ENCODE measurements at places on chromosomes 6 and 20.

- DNase-seq: no peak
Measured at GRCh38 chr20:38730167-38730988, 6.1 kb downstream of the SLC32A1 start.

DNA sequence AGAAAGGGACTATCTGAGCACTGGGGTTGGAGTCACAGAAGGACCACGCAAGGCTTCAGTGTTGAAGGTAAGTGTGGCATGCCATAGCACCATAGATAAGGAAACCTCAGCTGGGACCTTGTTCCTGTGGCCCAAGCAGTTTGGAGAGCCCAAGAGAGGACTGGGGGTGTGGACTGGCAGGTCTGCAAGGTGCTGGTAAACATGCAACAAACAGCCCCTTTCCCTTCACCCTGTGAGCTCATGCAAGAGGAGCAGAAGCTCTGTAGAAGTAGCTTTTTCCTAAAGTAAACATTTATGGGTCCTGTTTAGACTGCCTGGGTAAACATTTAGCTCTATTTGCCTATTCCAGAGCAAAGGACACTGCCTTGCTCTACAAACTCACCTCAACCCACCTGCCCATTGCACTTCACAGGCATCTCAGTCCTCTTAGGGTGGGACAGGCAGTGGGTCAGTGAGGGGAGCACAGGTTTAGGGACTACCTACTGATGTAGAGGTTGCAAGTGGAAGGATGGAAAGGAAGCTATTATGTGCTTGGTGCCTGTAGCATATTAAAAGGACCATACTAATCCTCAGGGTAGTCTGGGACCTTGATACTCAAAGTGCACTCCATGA, 12.0 kb downstream of the ZSCAN31 start:
- DNase-seq: no peak

DNA sequence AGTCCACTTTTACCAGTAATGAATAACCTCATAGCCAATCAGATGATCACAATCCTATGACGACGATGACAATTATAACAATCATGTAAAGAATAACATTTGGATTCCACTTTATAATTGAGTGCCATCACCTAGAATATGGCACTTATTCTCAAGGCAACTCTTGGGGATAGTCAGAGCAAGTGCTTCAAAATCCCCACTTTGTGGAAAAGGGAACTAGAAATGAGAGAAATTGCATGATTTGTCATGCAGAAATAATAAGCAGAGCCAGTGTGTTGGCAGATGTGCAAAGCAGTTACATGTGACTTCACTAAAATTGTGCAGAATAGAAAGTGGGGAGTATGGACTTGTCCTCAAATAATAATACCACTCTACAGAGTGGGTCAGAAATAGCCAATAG, 41.3 kb downstream of the FRK start:
- no peak for DNase-seq

- DNase-seq: no peak
Measured at GRCh38 chr20:24337069-24337468, 132.4 kb upstream of the SYNDIG1 start.

DNA sequence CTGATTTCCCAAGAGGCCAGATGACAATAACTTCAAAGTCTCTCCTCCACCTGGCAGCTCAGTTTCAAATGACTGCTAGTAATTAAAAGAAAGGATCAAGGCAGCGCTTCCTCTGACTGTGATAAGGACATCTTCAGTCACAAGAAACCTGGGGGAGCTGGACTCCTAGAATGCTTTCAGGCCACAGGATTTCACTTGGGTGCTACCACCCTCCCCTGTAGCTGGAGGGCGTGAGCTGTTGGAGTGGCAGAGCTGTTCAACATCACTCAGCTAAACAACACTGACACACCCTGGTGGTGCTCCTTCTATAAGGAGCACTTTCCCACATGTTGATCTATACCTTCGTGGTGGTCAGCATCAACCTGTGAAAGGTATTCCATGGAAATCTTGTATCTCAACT, 2.2 kb upstream of the CNR1 start:
- no peak for DNase-seq

DNA sequence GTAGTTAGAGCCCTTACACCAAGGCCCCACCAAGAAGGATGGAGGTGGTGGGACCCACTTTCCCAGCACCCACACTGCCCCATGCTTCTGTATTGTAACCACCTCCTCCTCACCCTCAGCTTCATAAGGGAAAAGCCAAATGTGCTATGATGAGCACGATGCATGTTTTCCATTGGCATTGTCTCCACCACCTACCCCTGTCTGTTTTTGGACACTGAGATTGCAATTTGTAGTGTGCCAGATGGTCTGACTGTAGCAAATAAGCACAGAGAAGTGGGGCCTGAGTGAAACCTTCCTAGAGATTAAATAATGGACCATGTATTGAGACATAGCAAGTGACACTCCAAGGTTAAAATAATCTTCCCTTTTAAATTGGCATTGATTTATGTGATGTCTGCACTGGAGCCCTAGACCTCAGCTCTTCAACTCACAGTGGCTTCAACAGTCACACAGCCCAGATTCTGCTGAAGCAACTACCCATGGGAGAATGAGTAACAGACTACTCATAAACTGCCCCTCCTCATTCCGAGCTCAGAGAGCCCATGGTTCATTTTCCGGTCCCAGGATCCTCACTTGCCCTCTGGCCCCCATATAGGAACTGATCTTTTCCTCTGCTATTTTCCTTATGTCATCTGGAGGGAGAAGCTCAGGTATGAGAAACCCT, 177.9 kb downstream of the COL9A1 start:
- no peak for DNase-seq

DNA sequence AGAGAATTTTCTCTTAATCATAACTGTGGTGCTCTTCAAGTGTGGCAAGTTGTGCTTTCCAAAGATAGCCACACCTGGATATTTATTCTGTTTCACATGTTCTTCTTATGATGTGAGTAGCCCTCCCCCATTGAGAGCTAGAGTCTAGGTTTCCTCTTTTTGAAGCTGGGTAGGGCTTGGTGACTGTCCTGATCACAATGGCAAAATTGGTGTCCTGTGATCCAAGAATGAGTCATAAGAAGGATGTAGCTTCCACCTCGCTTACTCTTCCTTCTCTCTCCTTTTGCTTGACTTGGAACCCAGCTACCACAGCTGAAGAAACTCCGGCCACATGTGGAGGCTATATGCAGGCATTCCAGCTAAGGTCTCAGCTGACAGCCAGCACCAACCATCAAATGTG, 7.4 kb upstream of the IGF2R start:
- no peak for DNase-seq

DNA sequence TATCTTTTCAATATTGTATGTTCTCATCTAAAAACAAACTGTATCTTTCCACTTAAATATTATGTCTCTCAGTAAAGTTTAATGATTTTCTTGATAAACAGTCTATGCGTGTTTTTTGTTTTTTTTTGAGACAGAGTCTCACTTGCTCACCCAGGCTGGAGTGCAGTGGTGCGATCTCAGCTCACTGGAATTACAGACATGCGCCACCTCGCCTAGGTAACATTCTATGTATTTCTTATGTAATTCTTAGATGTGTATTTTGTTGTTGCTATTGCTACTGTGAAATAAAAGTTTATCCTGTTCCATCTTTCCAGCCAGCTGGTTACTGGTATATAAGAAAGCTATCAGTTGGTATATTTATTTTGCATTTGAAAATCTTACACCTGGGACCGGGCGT, 29.4 kb downstream of the ABHD12 start:
- DNase-seq: no peak

DNA sequence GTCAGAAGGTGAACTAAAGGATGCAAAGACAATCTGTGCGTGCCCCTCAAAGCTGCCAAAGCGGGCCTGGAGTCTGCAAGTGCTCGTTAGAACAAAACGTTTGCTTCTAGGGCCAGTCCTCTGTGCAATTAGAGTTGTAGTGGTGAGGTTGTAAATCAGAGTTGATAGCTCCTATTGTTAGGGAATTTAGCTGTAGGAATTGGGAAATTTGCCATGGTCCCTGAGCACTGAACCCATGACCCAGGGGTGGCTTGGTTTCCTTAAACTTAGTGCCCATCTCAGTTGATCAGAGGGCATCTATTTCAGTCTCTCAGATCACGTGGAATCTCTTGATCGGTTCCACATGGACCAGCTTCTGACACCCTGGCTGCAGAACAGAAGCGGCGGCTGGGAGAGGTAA, 18.8 kb upstream of the RPS6KA2 start:
- DNase-seq: no peak

DNA sequence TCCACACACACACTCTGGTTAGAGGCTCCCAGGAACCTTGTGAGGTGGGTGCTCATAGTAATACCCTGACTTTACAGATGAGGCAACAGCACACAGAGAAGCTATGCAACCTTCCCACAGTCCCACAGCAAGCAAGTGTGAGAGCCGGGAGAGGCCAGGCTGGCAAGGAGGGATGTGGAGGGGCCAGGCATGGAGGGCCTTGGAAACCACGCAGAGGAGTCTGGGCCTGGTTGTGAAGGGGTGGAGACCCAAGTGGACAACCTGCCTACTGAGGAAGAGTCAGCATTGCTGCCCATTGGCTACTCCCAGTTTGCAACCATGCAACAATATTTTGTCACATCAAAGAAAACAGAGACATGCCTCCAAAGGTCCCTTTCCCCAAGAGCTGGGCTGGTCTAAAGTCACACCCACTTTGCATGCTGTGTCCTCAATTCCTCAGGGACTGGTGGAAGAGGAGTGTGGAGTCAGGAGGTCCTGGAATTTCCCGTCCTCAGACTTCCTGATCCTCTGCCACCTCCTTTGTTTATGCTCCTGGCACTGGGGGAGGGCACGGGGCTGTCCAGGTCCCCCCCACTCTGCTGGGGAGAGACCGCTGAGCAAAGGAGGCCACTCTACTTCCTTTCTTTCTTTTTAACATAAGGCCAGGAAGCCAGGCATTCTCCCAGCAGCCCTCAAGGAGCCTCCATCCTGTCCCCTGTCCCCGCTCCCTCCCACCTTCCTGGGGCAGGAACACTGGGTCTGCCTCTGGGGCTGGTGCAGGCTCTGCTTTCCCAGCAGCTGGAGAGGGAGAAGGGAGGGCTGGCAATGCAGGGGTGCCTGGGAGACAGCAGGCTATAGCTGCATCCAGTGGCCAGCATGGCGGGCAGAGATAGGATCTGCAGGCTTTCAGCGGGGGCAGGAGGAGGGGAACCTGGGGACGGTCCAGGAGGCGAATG, 68.3 kb downstream of the NOL4L start:
- no peak for DNase-seq

DNA sequence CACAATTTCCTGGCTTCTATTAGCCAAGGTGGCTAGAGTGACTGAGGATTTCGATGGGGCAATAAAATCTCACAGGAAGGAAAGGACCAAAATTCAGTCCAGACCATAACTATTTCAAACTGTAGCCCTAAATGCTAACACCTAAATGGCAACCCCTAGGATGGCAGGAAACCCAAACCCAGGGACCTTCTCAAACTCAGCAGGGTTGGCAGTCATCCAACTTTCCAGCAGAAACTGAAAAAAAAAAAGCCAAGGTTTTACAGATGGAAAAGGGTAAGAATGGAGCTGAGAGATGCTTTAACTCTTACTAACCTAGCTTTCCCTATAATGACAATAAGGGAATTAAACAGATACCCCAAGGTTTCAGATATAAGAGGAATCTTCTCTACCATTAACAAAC, 10.5 kb downstream of the IBTK start:
- DNase-seq: no peak

DNA sequence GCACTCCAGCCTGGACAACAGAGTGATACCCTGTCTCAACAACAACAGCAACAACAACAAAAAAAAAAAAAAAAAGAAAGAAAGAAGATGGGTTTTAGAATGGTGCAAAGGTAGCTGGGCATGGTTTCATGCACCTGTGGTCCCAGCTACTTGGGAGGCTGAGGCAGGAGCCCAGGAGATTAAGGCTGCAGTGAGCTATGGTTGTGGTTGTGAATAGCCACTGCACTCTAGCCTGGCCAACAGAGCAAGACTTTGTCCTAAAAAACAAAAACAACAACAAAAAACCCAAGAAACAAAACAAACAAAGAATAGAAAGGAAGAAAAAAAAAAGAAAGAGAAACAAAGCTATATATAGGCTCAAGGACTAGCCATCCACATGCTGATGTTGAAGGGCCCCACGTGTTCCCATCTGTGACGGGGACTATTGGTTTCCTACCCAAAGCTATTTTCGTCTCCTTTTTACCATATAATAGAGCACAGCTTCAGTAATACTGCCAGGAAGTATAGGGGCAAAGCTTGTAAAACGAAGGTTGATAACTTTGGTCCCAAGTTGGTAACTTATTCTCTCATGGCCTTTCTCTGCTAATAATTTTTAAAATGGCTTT, 7.9 kb upstream of the EEF1E1 start:
- no peak for DNase-seq

DNA sequence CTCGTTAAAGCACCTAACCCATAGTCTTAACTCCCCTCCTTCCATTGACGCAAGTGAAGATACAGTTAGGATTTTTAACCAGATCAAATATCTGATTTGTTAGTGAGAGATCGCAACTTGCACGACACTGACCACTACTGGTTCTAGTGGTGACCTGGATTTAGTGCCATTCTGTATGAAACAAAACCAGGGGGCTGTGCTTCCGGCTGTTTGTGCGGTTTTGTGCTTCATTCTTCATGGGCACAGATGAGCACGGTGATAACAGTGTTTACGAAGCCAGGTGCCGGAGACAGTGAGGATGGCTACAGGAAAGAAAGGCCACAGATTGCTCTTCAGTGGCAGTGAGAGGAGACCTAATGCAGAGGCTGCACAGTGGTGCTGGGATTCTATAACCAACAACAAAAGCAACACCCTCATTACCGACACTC, 75.5 kb downstream of the NOL4L start:
- DNase-seq: peak; percentile 33

DNA sequence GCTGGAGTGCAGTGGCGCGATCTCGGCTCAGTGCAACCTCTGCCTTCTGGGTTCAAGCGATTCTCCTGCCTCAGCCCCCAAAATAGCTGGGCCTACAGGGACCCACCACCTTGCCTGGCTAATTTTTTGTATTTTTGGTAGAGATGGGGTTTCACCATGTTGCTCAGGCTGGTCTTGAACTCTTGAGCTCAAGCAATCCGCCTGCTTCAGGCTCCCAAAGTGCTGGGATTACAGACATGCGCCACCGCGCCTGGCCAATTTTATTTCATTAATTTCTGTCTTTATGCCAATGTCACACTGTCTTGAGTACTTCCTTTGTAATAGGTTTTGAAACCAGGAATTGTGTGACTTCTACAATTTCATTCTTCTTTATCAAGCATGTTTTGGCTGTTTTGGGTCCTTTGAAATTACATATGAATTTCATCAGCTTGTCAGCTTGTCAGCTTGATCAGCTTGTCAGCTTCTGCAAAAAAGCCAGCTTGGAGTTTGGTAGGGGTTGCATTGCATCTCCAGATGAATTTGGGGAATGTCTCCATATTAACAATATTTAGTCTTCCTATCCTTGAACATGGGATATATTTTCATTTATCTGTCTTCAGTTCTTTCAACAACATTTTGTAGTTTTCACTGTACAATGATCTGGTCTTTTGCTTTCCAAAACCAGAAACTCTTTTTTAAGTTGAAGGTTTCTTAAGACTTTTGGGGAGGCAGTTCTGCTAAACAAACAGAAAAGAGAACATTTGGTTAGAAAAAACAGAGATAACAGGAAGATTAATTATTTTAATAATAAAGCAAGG, 20.8 kb downstream of the ZFAND3 start:
- no peak for DNase-seq

GRCh38 chr6:85677234-85677956, 34.7 kb upstream of the SYNCRIP start:
- no peak for DNase-seq
